Effector memory CD4-positive, alpha-beta T cell (primary cell): ENCODE measurements at places on chromosomes 4 and X.

- no peaks in the 10 kb centered on the region for H3K36me3 ChIP-seq
- DNase-seq: no peak
- peak overlapping the region; percentile 59 for H3K4me3 ChIP-seq
- H3K27ac ChIP-seq: peak overlapping the region; percentile 61
- H3K4me1 ChIP-seq: peaks cover 12% of the 10 kb centered on the region
These were observed 443.2 kb downstream of the INPP4B start for GRCh38 chr4:142402900-142403299.

- H3K4me3 ChIP-seq: no peak overlapping the region
- no peaks in the 10 kb centered on the region for H3K4me1 ChIP-seq
- no peaks in the 10 kb centered on the region for H3K36me3 ChIP-seq
- no peak for DNase-seq
These were observed 107.3 kb downstream of the SLC10A6 start for GRCh38 chr4:86741846-86742245.

DNA sequence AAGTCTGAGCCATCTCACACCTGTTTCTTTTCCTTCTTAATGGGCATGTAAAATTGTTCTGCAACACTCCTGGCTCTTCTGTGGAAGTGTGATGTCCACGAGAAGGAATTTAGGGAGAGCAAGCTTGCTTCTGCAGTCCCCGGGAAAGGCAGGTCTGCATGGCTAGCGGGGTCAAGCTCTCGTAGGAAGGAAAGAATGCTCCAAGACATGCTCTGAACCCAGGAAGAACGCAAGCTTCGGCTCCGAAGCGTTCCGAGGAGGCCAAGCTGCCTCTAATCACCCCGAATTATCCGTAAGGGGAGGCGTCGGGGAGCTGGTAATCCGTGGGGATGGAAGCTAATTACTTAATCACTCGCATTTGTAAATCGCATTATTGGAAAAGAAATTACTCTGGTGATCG is 177.7 kb downstream of the CRLF2 start:
- no peak overlapping the region for H3K27ac ChIP-seq
- H3K4me3 ChIP-seq: no peak overlapping the region
- no peaks in the 10 kb centered on the region for H3K4me1 ChIP-seq
- no peaks in the 10 kb centered on the region for H3K27me3 ChIP-seq

- no peak for DNase-seq
- H3K4me3 ChIP-seq: no peak overlapping the region
- no peak overlapping the region for H3K27ac ChIP-seq
- H3K27me3 ChIP-seq: no peaks in the 10 kb centered on the region
- no peaks in the 10 kb centered on the region for H3K36me3 ChIP-seq
- H3K4me1 ChIP-seq: no peaks in the 10 kb centered on the region
These were observed 18.5 kb upstream of the KDR start for GRCh38 chr4:55143858-55144257.

- H3K27ac ChIP-seq: no peak overlapping the region
- no peaks in the 10 kb centered on the region for H3K36me3 ChIP-seq
- H3K4me3 ChIP-seq: no peak overlapping the region
- H3K4me1 ChIP-seq: no peaks in the 10 kb centered on the region
- DNase-seq: no peak
These were observed 373.8 kb downstream of the OPHN1 start for GRCh38 chrX:68059469-68059868.

DNA sequence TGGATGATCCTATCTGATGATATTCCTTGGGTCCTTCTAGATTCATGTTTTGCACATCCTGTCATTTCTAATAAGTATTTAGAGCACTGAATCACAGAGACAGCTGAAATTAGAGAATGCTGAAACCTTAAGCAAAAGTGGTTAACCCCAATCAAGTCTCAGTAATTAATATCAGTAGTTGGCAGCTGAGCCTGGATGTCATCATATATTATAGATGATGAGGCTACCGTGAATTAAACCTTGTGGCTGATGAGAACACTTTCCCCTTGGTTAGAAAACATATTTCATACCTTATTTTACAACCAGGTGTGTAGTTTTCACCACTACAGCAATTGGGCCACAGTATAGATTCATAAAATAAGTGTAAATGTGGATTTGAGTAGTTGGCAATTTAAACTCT is 499.0 kb downstream of the PDGFC start:
- no peak overlapping the region for H3K4me3 ChIP-seq
- no peaks in the 10 kb centered on the region for H3K27me3 ChIP-seq
- H3K36me3 ChIP-seq: no peaks in the 10 kb centered on the region
- H3K27ac ChIP-seq: no peak overlapping the region
- no peak for DNase-seq

DNA sequence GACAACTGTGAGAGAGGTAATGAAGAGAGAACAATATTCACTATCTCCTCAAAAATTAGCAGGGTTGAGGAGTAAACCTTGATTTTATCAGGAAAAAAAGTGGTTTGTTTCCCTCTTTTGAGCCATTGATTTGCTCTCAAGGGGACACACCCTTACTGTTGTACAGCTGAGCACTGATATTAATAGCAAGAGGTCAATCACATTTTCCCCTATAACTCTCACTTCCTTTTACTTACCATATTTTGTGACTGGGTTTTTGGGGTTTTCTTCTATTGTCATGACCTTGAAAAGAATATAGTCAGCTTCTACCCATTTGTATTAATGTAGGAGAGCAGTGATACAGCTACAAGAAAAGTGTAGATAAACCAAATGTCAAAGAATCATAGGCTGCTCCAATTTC is 70.2 kb upstream of the LONRF3 start:
- H3K36me3 ChIP-seq: no peaks in the 10 kb centered on the region
- no peak overlapping the region for H3K4me3 ChIP-seq
- no peaks in the 10 kb centered on the region for H3K4me1 ChIP-seq
- no peak for DNase-seq
- H3K27me3 ChIP-seq: no peaks in the 10 kb centered on the region
- no peak overlapping the region for H3K27ac ChIP-seq

- H3K4me3 ChIP-seq: peak overlapping the region; percentile 61
- no peak overlapping the region for H3K27ac ChIP-seq
- DNase-seq: peak; percentile 48
These were observed 2.2 kb downstream of the MAMLD1 start for GRCh38 chrX:150365051-150365989.

GRCh38 chr4:158771776-158772175 is 3.0 kb downstream of the FNIP2 start:
- H3K27ac ChIP-seq: no peak overlapping the region
- H3K4me1 ChIP-seq: peaks cover 4% of the 10 kb centered on the region
- DNase-seq: no peak
- no peaks in the 10 kb centered on the region for H3K27me3 ChIP-seq

DNA sequence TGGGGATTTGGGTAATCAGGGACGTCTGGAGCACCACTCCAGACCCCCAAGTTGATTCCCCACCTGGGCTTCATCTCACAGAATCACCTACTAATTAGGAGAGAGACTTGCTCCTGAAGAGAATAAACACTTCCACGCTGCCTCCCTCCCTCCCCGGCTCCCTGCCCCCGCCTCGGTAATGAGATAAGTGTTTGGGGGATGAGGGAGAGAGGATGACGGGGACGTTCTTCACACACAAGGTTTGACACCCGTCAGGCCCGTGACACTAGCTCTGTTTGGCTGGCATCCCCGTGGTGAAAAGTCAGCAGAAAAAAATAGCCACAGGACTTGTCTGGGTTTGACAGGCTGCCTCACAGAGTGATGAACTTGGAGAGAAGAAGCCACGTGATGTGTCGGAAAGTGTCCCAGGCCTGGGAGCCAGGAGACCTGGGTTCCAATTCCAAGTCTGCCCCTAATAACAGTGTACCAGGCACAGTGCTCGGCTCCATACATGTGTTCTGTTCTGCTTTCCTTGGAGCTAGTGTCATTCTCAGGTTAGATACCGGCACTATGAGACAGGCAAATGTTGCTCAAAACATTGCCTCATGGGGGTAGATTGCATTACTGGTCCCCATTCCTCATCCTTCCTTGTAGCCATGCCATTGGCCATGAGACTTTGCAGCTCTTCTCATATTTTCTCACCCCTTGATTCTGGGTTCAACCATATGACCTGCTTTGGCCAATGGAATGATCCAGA is 578.0 kb downstream of the BCOR start:
- no peak for DNase-seq
- H3K36me3 ChIP-seq: no peaks in the 10 kb centered on the region
- H3K27me3 ChIP-seq: no peaks in the 10 kb centered on the region
- no peaks in the 10 kb centered on the region for H3K4me1 ChIP-seq
- H3K27ac ChIP-seq: no peak overlapping the region

DNA sequence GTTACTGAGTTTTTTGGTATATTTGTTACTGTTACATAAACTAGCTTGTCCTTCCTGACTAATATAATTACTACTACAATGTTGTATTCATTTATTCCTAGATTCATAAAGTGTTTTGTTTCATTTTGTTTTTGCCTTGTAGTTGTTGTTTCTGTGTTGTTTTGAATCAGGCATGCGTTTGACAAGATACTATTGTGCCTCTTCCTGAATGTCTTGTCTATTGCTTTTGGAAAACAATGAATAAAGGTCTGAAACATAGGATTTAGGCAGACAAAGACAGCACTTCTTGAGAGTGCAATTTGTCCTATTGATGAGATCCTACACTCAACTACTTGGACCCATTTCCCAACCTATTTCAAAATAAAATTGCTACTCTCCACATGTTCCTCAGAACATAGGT is 630.4 kb upstream of the BOD1L1 start:
- no peaks in the 10 kb centered on the region for H3K36me3 ChIP-seq
- H3K4me3 ChIP-seq: no peak overlapping the region
- no peak overlapping the region for H3K27ac ChIP-seq
- H3K4me1 ChIP-seq: no peaks in the 10 kb centered on the region
- no peak for DNase-seq
- H3K27me3 ChIP-seq: no peaks in the 10 kb centered on the region

GRCh38 chrX:107448998-107449835 is at the start of gene FRMPD3:
FRMPD3 (plus strand) TSS chrX:107449652; CDS start chrX:107526589, 76,937 bp downstream.
- H3K27ac ChIP-seq: no peak within 1 kb of the TSS
- H3K4me1 ChIP-seq: no peaks in the 10 kb centered on the region
- DNase-seq: no peak
- H3K27me3 ChIP-seq: no peaks in the 10 kb centered on the region
- no peaks in the 10 kb centered on the region for H3K36me3 ChIP-seq
- no peak within 1 kb of the TSS for H3K4me3 ChIP-seq

DNA sequence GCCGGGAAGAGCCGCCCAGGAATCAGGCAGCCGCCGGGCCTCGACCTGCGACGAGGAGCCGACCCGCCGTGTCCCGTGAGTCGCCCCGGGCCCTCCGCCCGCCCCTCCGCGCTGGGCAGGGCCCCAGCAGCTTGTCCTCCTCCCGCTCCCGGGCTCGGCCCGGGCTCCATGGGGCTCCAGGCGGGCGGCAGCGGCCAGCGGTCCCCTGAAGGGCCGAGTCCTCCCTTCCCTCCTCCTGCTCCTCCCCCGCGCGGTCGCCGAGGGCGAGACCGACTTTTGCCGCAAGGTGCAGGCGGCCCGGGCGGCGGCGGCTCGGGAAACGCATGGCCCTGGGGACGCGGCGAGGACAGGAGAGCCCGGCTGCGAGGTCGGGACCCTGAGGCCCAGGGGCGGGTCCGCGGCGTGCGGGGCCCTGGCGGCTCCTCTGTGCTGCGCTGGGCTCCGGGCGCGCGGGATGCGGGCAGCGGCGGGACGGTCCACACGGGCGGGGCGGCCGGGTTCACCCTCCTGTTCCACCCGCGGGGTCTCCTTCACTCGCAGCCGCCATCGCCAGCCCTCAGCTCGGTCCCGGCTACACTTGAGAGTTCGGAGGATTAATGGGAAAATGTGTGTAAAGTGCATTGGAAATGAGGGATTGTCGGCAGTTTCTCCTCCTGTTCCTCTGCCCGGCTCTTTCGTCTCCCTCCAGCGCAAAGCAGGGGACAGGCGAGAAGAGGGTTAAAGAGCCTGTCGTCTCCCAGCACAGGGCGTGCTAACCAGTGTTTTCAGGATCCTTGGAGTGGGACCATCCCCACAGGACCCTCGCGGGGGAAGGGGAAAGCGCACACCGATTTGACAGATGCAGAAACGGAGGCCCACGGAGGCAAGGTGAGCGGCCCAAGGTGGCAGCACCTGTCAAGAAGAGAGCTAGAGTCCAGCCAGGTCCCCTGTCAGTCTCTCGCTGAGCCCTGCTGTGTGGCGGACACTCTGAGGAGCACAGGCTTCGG is 16.6 kb upstream of the ZNF718 start:
- H3K36me3 ChIP-seq: no peaks in the 10 kb centered on the region
- H3K4me1 ChIP-seq: no peaks in the 10 kb centered on the region
- H3K27me3 ChIP-seq: peaks cover 19% of the 10 kb centered on the region
- DNase-seq: no peak

GRCh38 chrX:121921258-121921657 is 873.8 kb downstream of the GLUD2 start:
- H3K4me3 ChIP-seq: no peak overlapping the region
- no peak overlapping the region for H3K27ac ChIP-seq
- no peaks in the 10 kb centered on the region for H3K27me3 ChIP-seq

GRCh38 chr4:117908306-117909207 is 125.7 kb upstream of the NDST3 start:
- no peaks in the 10 kb centered on the region for H3K36me3 ChIP-seq
- no peaks in the 10 kb centered on the region for H3K27me3 ChIP-seq
- H3K4me1 ChIP-seq: no peaks in the 10 kb centered on the region
- DNase-seq: no peak
- no peak overlapping the region for H3K27ac ChIP-seq

DNA sequence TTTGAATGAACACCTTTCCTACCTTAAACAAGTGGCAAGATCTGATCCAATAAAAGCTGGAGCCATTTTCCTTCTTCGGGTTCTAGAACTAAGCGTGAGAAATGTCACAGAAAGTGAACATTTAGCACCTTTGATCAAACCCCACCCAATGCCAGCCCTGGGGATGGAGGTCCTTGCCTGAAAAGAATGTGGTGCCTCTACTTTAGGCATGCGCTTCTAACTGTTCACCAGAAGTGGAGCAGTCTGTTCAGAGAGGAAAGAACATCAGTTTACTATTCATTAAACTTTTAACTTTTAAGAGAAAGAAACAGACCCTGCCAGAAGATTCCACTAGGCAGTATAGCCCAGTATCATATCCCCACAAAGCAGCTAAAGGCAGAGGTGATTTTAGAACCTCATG is 75.9 kb downstream of the INTS12 start:
- no peaks in the 10 kb centered on the region for H3K4me1 ChIP-seq
- no peaks in the 10 kb centered on the region for H3K36me3 ChIP-seq
- no peak overlapping the region for H3K4me3 ChIP-seq
- no peaks in the 10 kb centered on the region for H3K27me3 ChIP-seq

DNA sequence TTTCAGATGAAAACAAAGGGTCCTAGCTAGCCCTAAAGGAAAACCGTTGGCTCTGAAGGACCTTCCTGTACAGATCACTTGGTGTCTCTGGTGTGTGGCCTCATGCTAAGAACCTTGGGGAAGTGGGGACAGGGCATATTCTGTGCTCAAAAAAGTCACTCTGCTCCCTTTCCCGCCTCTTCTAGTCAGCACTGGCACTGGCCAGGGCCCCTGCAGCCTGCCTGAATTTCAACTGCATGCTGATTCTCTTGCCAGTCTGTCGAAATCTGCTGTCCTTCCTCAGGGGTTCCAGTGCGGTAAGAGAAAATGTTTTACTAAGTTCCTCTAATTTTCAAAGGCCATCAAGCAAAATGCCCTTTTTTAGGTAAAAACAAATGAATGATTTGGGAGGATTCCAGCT is 3.4 kb downstream of the CYBB start:
- H3K27me3 ChIP-seq: no peaks in the 10 kb centered on the region
- no peak overlapping the region for H3K4me3 ChIP-seq
- peaks cover 3% of the 10 kb centered on the region for H3K4me1 ChIP-seq
- no peak for DNase-seq
- H3K36me3 ChIP-seq: no peaks in the 10 kb centered on the region
- H3K27ac ChIP-seq: no peak overlapping the region
